Amniotic stem cell (primary cell): ENCODE measurements at places on chromosomes 7 and 10.

DNA sequence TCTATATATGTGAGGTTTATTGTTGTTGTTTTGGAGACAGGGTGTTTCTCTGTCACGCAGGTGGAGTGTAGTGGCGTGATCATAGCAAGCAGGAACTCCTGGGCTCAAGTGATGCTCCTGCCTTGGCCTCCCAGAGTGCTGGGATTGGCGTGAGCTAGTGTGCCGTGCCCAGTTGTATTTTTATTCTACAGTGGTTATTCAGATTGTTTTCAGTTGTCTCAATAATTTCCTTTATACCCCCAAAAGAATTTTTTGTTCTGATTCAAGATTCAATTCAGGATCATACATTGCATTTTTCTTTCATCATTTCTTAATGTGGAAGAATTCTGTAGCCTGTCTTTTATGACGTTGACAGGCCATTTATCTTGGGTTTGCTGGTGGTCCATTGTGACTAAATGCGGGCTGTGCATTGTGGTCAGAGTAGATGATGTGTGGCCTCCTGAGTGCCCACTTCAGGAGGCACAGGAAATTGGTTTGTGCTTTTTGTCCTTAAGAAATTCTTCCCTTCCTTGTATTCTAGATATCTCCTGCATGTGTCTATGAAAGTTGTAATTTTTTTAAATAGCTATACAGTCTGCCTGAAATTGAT is 22.9 kb downstream of the RBM33 start:
- no peak for DNase-seq

- DNase-seq, result no peak
These were observed 9.9 kb downstream of the CRPPA start for GRCh38 chr7:16411391-16411790.

- DNase-seq, result no peak
These were observed 491.3 kb downstream of the RPS24 start for GRCh38 chr10:78524941-78525340.

- DNase-seq, result no peak
These were observed 34.6 kb upstream of the PDE1C start for GRCh38 chr7:32104766-32105165.

DNA sequence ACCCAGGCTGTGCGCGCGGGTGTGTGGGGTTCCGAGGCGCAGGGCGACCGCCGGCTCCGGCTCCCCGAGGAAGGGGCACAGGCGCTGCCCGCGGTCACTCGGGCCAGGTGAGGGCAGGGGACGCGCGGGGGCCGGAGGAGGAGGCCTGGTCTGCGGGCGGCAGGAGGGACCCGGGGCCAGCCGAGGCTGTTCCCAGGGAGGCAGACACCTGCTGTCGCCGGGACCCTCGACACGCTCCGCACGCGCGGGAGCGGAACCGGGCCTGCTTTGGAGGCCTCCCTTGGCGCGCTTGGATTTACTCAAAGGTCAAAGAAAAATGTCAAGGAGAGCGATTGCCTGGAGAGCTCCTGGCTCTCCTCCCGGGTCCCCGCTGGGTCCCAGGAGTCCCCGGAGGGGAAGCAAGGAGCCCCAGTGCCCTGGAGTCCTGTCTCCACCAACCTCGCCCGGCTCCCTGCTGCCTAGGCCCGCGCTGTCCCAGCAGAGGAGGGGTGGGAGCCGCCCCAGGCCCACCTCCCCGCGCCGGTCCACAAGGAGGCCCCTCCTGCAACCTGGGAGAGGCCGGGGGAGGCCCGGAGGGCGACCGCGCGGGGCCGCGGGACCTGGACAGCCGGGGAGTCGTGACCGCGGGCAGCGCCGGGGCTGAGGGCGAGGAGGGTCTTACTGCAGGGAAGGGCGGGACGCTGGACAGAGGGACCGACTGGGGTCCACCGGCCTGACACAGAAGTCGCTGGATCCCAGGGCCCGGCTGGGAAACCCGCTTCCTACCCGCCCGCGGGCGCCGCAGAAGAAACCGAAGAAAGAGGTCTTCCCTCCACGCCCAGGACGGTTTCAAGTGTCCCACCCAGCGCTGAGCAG is 348.9 kb downstream of the DNAJB6 start:
- DNase-seq, result no peak
